ENCODE measurements at places on chromosomes 12 and 14.
A peak's percentile ranks its signal among the peaks of the same experiment; 100 is the strongest.

DNA sequence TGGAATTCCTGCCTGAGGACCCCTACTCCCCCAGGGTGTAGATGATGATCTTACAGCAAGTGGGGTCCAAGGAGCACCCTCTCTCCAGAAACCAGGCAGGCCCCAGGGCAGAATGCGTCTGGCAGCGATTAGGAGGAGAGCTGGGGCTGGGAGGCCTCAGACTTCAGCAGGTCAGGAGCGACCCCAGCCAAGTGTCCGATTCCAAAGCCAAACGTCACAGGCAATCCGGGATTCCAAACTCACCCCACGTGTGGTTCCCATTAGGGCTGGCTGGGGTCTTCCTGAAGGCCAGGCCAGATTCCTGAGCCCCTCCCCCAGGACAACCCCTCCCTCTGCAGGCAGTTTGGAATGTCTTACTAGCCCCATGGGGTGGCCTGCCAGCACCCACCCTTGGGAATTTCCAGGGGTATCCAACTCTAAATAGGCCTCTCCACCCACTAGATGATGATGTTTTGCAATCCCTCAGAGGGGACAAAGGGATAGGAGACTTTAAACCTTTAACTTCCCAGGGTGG lies 17.3 kb upstream of the FIGNL2 start:
- no peak for DNase-seq

DNA sequence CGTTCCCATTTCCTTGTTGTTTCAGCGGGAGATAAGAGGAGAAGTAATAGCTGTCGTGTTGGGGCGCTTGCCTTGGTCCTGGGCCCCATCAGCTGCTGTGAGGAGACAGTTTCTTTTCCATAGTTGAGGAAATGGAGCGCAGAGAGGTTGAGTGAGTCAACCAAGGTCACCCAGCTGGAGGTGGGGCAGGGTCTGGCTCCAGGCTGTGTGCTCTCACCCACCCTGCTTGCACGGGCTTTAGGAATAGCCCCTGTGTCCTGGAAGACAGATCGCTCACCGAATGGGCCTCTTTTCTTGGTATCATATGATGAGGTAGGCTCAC lies 165.7 kb upstream of the RTL1 start:
- DNase-seq = no peak

DNA sequence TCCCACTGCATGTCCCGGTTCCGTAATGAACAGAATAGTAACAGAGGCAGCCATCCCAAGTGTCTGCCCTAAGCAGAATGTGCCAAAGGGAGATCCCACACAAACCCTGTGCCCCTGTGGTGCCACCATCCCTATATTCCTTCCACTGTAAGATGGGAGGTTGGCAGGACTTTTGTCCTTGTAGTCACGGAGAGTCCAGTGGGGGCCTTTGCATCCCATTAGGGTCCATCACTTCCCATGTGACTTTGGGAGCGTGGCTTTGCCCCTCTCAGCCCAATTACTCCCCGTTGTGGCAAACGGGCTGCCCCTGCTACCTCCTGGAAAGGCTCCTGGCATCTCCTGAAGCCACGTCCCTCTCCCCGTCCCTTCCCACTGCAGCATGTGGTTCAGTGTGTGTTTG lies 189.5 kb upstream of the FKBP4 start:
- DNase-seq = no peak

DNA sequence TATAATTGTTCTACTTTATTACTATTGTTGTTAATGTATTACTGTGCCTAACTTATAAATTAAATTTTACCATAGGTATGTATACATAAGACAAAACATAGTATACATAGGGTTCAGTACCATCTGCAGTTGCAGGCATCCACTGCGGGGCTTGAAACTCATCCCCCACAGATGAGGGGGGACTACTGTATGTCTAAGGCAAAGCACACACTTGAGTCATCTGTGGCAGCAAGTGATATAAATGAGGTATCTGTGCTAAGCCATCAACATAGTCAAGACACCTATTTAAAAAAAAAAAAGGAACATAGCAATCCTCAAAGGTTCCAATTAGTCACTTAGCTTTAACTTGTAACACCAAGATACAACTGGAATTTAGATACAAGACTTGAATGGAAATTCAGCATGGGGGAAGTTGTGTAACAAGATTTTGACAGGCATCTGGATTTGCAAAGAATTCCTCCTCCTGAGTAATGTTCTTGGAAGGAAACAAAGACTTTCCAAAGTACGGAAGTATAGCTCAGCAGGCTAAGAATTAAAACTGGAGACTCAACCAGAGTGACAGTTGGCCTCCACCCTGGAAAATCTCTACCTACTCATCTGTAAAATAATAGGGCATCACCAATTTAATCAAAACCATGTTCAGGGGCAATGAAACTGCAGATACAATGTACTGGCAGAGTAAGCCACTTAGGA lies 14.9 kb downstream of the DCAF5 start:
- no peak for DNase-seq

GRCh38 chr12:69401940-69402339 lies 42.4 kb downstream of the YEATS4 start:
- DNase-seq = no peak

DNA sequence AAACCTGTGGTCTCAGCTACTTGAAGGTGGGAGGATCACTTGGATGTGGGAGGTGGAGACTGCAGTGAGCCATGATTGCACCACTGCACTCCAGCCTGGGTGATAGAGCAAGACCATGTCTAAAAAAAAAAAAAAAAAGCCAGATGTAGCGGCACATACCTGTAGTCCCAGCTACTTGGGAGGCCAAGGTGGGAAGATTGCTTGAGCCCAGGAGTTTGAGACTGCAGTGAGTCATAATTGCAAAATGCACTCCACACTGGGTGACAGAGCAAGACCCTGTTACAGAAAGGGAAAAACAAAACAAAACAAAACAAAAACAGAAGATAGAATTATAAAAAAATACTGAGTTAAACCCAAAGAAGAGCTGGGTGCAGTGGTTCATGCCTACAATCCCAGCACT lies 29.1 kb upstream of the APOF start:
- no peak for DNase-seq

GRCh38 chr14:91145391-91146160 lies 31.7 kb downstream of the DGLUCY start:
- no peak for DNase-seq

DNA sequence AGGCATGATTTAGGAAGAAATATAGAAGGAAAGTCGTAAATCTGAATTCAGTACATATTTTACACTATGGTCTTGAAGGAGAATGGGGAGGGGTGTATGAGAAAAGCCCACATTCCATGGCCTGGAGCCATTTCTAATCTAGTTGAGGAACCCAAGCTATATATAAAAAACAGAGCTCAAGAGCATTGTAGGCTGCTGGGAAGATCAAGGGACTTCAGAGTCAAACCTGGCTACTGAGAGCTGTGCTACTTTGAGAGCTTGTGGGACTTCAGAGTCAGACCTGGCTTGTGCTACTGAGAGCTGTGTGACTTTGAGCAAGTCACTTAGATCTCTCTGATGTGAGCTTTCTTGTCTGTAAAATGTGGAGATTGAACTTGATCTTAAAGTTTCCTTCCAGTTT lies 58.7 kb downstream of the TBK1 start:
- DNase-seq = no peak

DNA sequence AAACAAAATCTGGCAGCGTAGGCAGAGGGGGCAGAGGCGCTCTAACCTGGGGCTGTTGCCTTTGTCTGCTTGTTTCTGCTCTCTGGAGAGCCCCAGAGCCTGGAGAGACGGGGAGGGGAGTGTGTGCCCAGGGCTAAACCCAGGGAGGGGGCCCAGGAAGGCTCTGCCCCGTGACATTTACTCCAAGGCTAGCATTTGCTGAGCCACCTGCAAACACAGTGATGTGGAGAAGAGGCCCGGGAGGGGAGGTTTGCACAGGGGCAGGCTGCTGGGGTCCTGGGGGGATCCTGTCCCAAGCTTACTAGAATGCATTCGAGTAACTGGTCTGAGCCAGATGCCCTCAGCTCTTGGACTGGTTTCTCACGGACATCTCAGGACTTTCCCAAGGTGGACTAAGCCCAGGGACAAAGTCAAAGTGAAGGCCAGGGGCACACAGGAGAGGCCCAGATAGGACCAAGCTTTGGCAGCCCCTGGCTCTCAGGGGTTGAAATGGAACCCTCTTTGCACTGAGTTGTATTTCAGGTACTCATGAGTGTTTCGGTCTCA lies 12.0 kb downstream of the MEG3 start:
- DNase-seq = no peak

DNA sequence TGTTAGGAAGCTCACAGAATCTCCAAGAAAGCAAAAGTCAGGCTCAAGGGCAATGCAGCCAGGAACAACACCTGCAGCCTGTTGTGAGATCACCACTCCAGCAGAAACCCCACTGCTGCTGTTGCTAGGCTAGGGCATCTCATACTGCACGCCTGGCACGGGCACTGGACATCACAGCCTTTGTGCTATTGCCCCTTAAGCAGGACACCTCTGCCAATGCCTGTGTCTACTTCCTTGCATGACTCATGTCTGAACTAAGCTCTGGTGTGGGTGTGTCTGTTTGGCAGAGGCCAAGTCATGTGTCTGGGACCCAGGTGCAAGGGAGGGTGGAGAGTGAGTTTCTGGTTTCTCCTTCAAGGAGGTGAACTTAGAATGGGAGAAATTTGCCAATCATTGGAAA lies 10.0 kb upstream of the DDX47 start:
- DNase-seq = peak; percentile 93

- DNase-seq = peak; percentile 66
Observed at GRCh38 chr14:46048127-46048526, 603.5 kb downstream of the RPL10L start.

- no peak for DNase-seq
Observed at GRCh38 chr14:60508707-60509437, at the start of gene SIX6. SIX6 (plus strand) TSS chr14:60509146; CDS start chr14:60509399, 253 bp downstream.

GRCh38 chr14:55884819-55885218 lies 233.4 kb upstream of the PELI2 start:
- no peak for DNase-seq

DNA sequence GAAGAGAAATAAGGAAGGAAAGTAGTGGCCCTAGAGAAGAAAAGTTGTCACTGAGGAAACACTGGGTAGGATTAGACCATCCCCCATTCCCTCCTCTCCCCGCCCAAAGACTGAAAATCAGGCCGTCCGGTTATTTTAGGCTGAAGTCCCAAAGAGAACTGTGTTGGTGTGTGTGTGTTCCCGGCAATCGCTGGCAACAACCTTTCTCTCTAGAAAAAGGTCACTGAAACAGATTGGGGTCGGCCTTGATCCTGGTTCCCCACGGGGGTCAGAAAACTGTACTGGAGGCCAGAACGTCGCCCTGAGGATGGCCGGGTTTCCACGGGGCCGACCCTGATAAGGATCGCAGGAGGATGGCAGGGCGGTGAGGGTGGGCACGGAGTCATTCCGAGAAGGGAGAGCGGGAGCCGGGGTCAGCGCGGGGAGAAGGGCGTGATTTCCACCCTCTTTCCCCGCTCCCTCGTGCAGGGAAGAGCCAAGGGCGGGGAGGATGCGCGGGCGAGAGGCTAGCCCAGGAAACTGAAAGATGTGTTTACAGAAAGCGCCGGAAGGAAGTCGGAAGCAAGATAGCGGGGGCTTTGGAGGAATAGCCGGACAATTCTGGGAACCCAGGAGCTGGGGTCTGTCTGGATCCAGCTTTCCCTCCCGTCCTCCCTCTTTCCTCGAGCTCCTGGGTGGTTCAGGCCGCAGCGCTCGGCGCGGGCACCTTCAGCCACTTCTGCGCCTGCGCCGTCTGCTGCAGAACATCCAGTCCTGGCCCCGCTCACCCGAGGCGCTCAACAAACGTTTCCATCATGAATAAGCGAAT lies 25.3 kb upstream of the SPTLC2 start:
- DNase-seq = no peak

GRCh38 chr14:61561104-61561503 lies 134.2 kb upstream of the HIF1A start:
- no peak for DNase-seq

DNA sequence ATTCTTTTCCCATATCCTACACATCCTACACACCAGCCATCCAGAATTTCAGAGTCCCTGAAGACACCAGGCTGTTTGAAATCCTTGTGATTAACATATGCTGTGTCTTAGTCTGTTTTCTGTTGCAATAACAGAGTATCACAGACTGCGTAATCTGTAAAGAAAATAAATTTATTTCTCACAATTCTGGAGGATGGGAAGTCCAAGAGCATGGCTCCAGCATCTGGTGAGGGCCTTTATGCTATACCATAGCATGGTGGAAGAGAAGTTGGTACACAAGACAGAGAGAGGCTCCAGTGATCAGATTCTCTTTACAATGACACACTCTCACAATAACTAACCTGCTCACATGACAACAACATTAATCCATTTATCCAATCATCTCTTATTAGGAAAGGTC lies 4.1 kb downstream of the ART4 start:
- DNase-seq = no peak

DNA sequence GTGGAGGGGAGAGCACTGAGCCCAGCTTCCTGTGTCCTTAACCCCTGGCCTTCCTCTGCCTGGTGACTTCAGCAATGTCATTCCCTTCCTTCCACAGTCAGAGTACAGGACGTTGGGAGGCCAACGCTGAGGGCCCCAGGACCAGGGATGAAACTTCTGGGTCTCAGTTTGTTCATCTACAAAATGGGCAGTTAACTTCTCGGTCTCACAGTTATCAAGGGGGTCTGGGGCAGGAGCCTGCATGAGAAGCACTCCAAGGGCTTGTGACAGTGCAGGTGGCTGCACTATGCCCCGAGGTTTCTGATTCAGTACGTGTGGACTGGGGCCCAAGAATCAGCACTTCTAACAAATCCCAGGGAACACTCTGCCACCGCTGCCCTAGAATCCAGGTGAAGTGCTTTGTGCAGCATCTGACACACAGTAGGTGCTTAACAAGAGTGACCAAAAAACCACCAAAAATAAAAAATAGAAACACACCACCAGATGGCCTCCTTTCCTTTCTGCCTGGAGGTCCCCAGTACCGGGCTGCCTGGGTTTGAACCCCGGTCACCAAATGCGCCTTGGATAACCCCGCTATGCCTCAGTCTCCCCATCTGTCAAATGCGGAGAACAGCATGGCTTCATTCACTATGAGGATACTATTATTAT lies 80.4 kb downstream of the RFLNA start:
- no peak for DNase-seq

- DNase-seq = no peak
Observed at GRCh38 chr14:91394105-91395081, 23.2 kb downstream of the CCDC88C start.

DNA sequence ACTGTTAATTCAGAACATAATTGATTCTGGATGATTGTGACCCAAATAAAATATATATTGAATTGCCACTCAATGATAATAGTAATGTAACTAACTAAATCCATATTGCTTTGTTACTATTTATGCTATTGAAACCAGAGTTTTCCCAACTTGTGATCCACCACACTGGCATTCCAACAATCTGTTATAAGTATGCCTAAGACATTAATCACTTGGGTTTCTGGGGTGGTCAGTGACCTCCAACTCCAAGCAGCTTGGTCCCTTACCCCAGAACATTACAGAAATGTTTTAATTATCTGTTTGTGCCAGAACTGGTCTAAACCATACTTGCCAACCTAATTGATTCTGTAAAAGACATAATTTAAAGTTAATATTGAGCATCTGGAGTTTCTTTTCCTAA lies 14.6 kb downstream of the CAPS2 start:
- no peak for DNase-seq

DNA sequence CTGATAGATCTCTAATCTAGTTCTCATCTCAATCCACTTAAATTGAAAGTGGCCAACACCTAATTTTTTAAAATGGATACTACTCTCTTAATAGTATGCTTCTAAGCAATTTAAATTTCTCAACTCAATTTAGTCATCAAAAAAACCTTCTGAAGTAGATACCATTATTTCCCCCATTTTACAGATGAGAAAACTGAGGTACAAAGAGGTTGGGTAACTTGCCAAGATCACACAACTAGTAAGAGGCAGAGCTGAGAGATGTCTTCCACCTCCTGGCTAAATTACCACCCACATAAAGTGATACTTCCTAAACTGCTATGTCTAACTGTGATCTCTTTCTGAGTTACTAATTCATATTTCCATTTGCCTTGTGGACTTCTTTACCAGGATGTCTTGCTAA lies 6.6 kb downstream of the EXOC5 start:
- DNase-seq = no peak
